ENCODE measurements at places on chromosomes 16 and 17.
A peak's percentile ranks its signal among the peaks of the same experiment; 100 is the strongest.

- DNase-seq, result no peak
Observed at GRCh38 chr16:11350921-11351335, 5.7 kb downstream of the RMI2 start.

GRCh38 chr17:2171702-2172076 is 116.8 kb downstream of the HIC1 start:
- no peak for DNase-seq

- DNase-seq, result no peak
Observed at GRCh38 chr16:77853161-77853560, 64.8 kb downstream of the VAT1L start.

DNA sequence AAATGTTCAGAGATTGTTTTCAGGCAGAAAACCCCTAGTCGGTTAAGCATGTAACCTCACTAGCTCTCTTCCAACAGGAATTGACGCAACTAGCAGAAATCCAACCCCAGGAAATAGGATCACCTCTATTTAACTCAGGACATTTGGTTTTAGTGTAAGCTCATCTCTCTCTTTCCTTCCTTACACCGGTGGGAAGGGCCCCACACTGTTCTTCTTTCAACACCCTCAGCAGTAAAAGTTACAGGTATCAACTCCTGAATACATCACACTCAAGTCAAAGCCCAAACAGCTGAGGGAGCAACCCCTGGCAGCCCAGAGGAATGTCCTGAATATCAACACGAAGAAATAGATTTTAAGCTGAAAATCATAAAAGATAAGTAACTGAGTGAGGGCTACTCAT is 191.2 kb upstream of the KIF2B start:
- no peak for DNase-seq

DNA sequence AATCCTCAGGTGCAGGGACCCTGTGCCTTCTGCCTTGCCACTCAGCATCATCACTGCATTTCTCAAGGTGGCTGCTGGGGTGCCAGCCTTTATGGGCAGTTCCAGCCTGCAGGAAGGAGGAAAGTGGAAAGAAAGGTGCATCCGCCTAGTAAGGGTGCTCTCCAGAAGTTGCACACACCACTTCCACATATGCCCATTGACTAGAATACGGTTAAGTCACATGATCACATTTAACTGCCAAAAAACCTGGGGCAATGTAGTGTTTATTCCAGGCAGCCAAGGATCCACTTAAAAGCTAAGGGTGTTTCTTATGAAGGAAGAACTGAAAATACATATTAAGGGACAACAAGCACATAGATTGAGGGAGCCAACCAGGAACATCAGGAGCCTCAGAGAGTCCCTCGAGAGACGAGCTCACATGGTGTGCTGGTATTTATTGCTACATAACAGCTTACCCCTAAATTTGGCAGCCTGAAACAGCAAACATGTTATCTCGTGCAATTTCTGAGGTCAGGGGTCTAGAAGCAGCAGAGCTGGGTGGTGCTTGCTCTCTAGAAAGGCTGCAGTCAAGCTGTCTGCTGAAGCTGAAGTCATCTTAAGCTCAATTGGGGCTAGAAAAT is 52.0 kb upstream of the MMP2 start:
- no peak for DNase-seq

- DNase-seq, result peak; percentile 58
Observed at GRCh38 chr16:66878067-66878466, 2.2 kb upstream of the PDP2 start.

- DNase-seq, result no peak
Observed at GRCh38 chr16:71311553-71312158, 22.5 kb upstream of the CMTR2 start.

DNA sequence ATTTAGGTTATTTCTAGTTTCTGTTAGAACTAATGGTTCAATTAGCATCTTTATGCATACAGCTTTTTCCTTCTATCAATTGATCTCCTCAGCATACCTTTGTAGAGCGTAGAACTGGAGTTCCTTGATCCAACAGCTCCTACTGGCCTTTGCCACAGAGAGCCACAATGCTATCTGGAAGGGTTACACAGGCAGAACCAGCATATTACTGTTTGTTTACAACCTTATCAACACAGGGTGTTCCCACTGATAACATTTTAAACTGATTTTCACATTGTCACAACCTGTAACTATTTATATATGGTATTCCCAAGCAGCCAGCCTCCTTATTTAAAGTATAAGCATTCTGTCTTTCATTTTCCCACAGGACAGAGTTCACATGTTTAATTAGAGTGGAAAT is 382.2 kb downstream of the MAF start:
- DNase-seq, result no peak

DNA sequence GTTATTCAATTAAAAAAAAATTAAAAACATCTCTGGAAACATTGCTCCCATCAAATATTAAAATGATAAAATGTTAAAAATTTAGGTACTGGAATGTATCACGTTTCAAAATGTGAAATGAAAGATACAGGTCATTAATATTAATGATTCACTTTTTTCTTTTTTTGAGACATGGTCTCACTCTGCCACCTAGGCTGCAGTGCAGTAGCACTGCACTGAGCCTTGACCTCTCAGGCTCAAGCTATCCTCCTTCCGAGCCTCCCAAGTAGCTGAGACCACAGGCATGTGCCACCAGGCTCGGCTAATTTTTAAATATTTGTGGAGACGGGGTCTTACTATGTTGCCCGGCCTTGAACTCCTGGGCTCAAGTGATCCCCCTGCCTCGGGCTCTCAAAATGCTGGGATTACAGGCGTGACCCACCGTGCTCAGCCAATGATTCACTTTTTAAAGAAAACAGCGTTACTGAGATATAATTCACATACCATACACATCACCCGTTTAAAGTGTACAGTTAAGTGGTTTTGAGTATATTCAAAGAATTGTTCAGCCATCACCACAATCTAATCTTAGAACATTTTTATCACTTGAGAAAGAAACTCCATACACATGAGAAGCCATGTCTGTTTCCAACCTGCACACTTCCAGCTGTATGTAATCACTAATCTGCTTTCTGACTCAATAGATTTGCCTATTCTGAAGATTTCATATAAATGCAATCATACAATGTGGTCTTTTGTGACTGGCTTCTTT is 19.1 kb upstream of the NETO2 start:
- no peak for DNase-seq

GRCh38 chr17:7927596-7927995 is 2.1 kb downstream of the KCNAB3 start:
- DNase-seq, result no peak

DNA sequence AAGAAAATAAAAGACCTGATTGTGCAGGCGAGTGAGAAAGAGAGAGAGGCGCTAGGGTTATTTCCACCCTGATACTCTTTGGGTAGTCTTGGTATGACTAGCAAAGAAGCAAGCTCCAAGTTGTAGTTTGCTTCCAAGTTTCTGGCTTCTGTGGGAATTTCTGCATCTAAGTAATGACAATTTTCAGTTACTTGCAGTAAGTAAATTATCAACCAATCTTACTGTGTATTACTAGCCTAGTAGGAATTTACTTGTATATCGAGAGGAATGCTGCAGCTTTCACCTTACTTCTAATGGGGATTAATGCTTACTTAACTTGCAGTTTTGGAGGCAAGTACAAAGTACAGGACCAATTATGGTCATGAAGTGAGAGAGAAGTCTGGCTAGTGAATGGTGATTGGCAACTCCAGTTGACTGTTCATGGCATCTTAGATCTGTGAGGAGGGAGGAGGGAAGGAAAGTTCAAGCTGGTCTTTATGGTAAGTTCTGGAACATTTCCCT is 31.9 kb downstream of the TENT4B start:
- DNase-seq, result no peak

DNA sequence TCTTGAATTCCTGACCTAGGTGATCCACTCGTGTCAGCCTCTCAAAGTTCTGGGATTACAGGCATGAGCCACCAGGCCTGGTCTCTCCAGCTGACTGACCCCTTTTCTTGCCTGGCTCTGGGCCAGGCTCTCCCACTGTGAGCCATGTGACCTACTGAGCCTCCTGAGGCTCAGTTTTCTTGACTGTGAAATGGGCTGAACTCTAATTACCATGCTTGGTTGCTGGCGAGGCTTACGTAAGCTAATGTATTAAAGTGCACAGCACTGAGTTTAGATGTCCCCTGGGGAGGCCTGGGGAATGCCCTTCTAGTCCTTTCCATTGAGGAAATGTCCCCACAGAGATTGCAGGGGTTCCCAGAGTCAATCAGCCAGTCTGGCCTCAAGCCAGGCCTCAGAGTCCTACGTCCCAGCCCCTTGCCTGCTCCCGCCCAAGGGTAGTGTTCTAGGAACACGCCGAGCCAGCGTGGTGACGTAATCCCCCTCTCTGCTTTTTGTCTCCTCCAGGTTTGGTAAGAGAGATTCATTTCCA is 45.8 kb upstream of the LGALS9 start:
- no peak for DNase-seq

- no peak for DNase-seq
Observed at GRCh38 chr16:23317751-23318150, 15.6 kb downstream of the SCNN1B start.

DNA sequence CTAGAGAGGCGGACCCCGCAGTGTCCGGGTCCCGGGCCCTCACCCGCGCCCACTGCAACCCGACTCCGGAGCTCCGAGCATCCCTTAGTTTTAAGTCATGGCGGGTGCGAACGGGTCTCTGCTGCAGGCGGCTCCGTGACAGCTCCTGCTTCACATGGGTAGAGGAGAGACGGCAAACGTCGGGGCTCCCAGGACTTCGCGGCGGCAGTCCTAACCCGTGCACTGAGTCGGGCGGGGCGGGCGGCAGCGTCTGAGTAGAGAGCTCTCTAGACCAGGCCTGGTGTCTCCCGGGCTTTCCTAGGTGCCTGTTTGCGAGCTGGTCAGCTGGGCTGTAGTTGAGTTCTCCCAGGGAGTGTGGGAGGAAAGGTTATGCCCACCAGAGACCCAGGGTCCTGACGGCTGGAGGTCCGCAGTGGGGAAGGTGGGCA is 345 bp downstream of the TSC2 start:
- no peak for DNase-seq

DNA sequence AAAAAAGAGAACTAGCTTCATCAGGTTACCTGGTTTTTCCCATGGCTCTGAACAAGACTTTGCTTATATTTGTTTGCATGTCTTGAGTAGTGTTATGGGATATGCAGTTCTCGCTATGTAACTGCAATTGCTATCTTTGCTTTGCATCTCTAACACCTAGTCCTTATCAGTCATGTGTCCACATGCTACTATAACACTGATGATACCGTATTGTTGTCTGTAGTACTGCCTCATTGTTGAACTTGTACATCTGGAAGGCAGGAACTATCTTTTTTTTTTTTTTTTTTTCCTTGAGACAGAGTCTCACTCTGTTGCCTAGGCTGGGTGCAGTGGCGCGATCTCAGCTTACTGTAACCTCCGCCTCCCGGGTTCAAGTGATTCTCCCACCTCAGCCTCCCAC is 2.5 kb downstream of the PSME3 start:
- DNase-seq, result no peak

GRCh38 chr17:80208050-80208449 is 12.1 kb downstream of the SGSH start:
- no peak for DNase-seq

- no peak for DNase-seq
Observed at GRCh38 chr16:49928176-49929041, 72.5 kb upstream of the ZNF423 start.

GRCh38 chr16:1906846-1907165 is 11.4 kb downstream of the HS3ST6 start:
- no peak for DNase-seq

DNA sequence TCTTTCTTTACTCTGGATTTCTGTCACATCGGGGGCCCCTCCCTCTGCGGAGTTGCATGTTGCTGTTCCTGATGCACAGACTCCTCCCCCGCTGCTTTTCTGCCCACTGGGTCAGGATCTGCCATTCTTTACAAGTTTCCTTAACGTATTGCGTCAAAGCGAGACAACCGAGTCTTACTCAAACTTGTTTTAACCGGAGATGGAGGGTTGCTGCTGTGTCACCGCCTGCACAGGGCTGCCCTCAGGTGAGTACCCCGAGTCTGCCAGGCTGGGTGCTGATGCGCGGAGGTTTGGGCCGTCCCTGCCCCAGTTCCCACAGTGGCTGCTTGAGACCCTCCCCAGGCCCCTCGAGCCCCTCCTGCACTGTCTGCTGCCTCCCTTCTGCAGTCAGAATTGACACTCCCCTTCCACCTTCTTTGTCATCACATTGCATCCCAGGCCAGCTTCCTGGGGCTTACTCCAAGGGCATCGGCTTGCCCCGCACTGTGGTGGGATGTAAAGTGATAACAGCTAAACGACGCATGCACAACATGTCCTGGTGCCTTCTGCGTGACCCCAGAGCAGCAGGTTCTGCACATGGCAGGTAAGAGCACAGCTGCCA is 19.3 kb downstream of the CARHSP1 start:
- DNase-seq, result no peak

GRCh38 chr17:81967244-81967532 is 6.2 kb upstream of the NOTUM start:
- no peak for DNase-seq

- no peak for DNase-seq
Observed at GRCh38 chr16:12482455-12483220, 321.0 kb downstream of the CPPED1 start.

DNA sequence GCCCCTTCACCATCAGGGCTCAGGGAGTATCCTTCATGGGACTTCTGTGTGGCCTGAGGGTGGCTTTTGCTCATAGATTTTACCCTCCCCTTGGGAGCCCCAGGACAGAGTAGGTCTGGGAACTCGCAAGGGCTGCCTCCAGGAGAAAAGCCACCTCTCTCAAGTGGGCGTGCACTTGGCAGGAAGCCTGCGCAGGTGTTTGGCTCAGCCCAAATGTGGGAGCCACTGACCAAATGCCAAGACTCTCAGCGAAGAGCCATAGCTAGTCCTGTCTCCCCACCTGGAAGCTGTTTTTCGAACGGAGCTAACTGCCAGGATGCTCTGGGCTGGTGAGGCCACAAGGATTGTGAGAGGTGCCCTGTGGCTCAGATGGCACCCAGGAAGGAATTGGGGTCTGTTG is 2.0 kb upstream of the HSD17B2 start:
- no peak for DNase-seq

DNA sequence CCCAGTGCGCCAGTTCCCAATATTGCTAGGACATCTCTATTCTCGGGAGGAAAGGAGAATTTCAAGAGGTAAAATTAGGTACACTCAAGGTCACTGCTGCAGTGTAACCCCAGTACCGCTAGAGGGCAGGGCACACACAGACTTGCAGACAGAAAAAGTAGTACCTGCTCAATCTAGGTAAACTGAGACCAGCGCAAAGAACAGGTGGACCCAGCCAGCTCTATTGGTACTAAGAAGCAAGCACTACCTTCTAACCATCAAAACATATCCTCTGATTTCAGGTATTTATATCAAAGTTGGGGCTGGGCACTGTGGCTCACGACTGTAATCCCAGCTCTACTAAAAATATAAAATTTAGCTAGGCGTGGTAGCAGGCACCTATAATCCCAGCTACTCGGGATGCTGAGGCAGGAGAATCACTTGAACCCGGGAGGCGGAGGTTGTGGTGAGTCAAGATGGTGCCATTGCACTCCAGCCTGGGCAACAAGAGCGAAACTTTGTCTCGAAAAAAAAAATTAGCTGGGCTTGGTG is 3.6 kb upstream of the WDR81 start:
- DNase-seq, result peak; percentile 37

GRCh38 chr16:65698791-65699321 is 577.0 kb upstream of the CDH11 start:
- no peak for DNase-seq

- DNase-seq, result no peak
Observed at GRCh38 chr16:86027373-86028126, 128.6 kb downstream of the IRF8 start.

GRCh38 chr16:87792205-87792565 is 26.4 kb upstream of the KLHDC4 start:
- no peak for DNase-seq

GRCh38 chr17:33520426-33521330 is 227.6 kb upstream of the ASIC2 start:
- peak; percentile 36 for DNase-seq

- no peak for DNase-seq
Observed at GRCh38 chr17:43578699-43579565, 32.8 kb upstream of the ETV4 start.

- no peak for DNase-seq
Observed at GRCh38 chr17:614653-615546, 99.7 kb downstream of the VPS53 start.

Measured in stimulated activated CD4-positive, alpha-beta T cell treated with anti-CD3 and anti-CD28 coated beads, TNF-alpha, amount 100 ng/mL, for 48 hours (primary cell).